Osteoblast (primary cell): ENCODE measurements at places on chromosomes 5 and 9.

GRCh38 chr5:57450991-57451876 is 31.4 kb downstream of the ACTBL2 start:
- DNase-seq = no peak

DNA sequence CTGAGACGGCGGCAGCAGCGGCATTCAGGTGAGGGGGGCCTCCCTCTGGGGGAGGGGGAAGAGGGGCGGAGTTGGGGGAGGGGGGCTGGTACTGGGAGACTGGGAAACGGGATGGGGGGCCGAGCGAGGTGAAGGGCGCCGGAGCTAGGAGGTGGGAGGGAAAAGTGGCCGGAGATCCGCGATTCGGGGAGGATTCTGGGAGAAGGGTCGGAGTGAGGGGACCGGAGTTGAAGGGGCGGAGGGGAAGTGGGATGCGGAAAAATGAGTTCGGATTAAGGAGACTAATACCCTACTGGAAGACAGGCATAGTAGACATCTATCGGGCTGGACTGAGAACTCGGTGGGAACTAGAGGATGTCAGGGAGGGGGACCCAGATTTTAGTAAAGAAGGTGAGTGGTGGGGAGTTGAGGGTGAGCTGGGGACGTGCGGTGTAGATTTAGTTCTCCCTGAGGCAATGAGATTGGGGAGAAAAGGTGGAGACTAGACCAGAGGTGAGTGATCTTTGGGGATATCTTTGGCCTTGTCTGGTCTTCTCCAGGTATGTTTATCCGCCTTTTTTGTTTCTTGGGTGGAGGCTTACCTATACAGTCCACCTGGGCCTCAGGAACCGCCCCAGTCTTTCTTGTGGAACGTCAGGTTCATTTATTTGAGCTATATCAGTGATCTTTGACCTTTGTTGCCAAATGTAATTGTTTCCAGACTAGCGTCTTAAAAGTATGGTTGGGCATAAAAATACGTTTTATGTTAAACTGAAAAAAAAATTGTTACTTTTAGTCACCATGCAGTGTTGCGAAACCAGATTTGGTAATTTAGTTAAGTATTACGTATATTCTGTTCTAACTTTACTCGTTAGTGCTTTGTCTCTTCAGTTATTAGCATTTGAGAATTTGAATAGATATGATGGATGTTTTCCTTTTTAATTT is 632 bp downstream of the UBAP1 start:
- no peak for DNase-seq

DNA sequence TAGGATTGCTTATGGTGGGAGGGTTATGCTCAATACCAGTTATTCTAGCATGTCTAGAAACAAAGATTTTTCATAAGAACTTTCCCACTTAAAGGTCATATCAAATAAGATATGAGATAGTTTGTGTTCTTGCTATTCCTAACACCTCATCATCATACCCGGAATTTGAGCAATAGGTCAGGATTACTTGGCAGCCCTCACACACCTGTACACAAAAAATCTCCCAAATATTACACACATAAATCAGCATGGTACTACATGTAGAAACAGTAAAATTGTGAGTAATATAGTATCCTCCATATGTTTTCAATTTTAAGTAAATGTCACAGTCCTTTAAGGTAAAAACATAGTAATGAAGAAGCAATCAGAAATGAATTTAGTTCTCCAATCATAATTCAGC is 113.7 kb downstream of the SLC25A46 start:
- DNase-seq = no peak

DNA sequence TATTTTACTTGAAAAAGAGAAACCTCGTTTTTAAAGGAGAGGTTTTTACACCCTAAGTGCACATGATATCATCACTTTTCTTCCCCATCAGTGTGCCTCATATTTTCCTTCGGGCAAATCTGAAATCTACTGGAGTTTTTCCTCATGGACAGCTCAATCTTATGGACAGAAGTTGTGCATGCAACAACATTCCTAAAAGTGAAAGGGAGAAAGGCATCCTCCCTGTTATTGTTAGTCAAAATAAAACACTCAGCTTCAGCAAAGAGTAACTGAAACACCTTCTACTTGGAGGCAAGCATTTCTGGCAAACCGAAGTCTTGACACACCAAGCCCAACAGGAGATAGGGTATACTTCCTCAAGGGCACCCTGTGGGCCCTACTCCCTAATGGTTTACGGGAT is 217.9 kb downstream of the BNC2 start:
- no peak for DNase-seq

DNA sequence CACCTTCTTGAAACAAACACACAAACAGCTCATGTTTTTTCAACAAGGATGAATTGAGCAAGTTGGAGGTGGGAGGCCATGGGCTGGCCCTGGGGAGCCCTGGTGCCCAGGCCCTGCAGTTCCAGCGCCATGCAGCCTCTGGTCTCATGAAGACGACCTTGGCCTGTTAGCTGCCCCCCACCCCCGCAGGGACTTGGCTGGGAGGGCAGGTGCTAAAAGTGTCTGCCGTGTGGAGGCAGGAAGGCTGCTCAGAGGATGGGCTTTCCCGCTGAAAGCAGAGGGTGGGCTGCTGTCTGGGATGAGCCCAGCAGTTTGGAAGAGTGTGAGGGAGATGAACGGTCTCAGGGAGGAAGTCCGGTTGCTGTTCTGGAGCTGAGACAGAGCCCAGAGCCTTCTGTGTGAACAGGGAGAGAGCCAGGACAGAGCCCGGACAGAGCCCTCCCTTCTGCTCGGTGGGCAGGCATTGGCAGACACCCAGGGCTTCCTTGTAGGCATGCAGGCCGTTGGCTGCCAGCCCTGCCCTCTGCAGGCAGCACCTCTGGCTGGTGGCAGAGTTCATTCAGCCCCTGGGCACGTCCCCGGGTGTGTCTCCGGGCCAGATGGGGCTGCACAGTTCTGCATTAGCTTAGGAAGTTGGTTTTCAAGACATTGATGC is 18.7 kb downstream of the ROPN1L start:
- DNase-seq = peak; percentile 87

DNA sequence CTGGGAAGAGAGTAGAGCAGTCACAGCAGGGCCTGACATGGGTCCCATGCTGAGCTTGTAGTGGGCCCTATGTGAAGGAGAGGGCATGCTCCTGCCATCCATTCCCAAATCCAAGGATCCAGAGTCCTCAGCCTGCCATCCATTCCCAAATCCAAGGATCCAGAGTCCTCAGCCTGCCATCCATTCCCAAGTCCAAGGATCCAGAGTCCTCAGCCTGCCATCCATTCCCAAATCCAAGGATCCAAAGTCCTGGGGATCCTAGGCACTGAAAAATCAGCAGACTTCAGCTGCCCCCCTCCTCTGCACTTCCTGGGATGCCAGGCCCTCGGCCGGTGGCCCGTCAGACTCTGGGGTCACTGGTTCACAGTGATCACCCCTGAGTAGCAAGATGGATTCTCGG is 33.6 kb downstream of the THBS4 start:
- DNase-seq = no peak

DNA sequence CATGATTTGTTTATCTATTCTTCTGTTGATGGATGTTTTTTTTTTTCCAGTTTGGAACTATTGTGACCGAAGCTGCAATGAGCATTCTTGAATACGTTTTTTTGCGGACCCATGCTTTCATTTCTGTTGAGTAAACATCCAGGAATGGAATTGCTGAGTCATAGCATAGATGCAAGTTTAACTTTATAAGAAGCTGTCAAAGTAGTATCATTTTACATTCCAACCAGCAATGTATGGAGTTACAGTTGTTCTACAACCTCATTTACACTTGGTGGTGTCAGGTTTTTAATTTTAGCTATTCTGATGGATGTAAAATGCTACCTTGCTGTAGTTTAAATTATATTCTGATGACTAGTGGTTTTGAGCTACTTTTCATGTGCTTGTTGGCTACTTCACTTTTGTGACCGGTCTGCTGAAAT is 49.0 kb downstream of the NPR3 start:
- DNase-seq = peak; percentile 34

DNA sequence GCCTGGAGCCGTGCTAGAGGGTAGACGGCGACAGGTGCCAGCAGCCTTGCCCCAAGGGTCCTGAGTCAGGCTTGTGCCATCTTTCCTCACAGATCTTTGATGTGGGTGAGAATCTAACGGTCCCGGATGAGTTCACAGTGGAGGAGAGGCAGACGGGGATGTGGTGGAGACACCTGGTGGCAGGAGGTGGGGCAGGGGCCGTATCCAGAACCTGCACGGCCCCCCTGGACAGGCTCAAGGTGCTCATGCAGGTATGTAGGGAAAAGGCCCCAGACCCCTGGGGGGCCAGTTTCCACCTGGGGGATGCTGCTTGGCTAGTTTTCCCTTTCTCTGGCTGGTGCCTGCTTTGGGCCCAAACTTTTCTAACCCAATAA is 24.0 kb downstream of the PTGES2 start:
- peak; percentile 80 for DNase-seq

DNA sequence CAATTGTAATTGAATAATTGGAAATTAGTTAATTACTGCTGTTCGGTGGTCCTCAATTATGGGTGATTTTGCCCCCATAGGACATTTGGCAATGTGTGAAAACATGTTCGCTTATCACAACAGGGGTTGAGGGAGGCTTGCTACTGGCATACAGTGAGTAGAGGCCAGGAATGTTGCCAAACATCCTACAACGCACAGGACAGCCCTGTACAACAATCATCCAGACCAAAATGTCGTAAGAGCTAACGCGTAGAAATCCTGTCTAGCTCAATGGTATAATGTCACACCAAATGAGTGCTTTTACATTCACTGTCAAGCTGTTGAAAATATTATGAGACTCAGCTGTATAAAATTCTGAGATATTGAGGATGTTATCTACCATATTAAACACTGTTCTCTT is 464.4 kb upstream of the TUSC1 start:
- no peak for DNase-seq

- no peak for DNase-seq
Observed at GRCh38 chr9:93525476-93525875, 50.9 kb upstream of the PHF2 start.

DNA sequence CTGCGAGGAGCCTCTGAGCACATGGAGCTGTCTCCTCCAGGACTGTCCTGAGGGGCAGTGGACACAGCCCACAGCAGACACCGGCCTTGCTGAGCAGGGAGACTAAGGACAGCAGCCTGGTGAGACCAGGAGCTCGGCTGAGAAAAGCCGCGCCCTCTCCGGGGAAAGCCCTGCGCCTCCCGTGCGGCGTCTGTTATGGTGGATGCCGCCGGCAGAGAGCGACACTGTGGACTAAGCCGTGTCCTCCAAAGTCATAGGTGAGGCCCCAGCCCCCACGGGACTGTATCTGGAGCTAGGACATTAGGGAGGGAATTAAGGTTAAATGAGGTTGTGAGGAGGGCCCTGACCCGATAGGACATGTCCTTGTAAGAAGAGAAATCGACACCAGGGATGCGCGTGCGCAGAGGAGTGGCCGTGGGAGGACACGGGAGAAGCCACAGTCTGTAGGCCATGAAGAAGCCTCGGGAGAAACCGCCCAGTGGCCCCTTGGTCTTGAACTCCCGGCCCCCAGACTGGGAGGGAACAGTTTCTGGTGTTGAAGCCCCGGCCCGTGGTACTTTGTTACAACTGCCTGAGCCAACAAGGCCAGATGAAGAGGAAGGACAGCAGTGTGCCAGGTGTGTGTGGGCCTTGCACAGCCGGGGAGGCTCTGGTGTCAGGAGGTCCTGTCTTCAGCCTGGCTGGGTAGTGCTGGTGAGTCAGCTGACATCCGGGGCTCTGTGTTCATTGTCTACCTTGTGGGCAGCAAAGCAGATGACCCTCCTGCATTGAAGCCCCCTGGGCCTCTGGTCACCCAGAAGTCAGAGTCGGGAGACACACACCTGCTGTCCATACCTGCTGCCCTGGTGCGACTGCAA is 22.1 kb downstream of the MRPL36 start:
- DNase-seq = peak; percentile 18

GRCh38 chr5:74019923-74020322 is 393.9 kb downstream of the ARHGEF28 start:
- no peak for DNase-seq
